Fibroblast of skin of left quadriceps (primary cell): ENCODE measurements at places on chromosomes 5 and 9.

GRCh38 chr5:91027405-91028139 is 355.5 kb downstream of the ARRDC3 start:
- DNase-seq = no peak

- no peak for DNase-seq
These were observed 22.4 kb downstream of the GOLGA2 start for GRCh38 chr9:128253140-128253990.

DNA sequence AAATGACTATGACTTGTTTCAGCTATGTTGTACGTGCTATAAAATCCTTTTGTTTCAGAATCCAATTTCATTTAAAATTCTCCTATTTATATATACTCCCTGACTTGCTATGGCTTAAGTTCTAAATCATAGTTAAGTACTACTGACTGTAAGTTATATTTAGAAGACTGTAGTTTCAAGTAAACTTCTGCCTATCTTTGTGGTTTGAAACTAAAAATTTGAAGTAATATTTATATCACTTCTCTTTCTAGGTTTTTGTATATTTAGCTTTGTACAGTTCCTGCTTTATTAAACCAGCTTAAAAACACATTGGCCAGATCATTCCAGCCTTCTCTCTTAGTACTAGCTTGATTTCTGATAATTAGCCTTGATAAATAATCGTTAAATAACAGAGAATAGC is 196.3 kb downstream of the MLLT3 start:
- no peak for DNase-seq

- peak; percentile 81 for DNase-seq
These were observed 96.6 kb downstream of the PCSK1 start for GRCh38 chr5:96336351-96336985.

- no peak for DNase-seq
These were observed 586.4 kb downstream of the ACTL7B start for GRCh38 chr9:108269371-108269770.

GRCh38 chr5:160488394-160489325 is 67.0 kb downstream of the PTTG1 start:
- no peak for DNase-seq

- no peak for DNase-seq
These were observed 311.0 kb downstream of the SLIT3 start for GRCh38 chr5:168989731-168990505.

DNA sequence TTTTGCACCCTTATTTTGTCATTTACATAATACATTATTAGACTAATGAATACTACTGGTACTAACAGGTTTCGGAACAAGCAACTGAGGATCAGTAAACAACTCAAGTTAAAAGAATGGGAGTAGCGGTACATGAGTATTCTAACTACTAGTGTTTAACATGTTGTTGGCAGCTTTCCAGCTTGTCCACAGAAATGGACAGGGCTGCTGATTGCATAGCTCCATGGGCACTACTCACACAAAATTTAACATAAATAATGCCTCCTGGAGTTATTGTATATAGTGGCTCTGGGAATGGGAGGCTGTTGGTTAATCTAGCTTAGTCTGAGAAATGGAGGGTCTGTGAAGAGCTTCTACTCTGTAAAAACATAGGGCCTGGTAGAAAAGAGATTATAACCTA is 6.7 kb downstream of the NCBP1 start:
- DNase-seq = no peak

DNA sequence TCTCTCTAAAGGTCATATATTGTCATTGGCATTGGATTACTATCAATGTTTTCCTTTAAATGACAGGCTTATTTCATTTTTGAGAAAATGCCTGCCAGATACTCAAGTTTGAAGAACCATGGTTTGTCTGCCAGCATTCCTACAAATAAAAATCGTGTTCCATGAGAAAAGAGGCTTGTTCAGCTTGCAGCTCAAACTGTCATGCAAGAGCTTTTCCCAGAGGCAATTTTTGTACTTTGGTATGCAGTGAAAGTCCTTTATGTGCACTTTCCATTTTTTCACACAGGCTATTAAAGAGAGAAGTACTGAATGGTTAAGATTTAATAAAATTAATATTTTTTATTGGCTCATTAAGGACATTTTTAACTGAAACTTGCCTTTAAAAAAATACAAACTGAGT is 110.4 kb downstream of the FBXO4 start:
- DNase-seq = no peak

- DNase-seq = no peak
These were observed 55.6 kb upstream of the MELK start for GRCh38 chr9:36517131-36517530.

DNA sequence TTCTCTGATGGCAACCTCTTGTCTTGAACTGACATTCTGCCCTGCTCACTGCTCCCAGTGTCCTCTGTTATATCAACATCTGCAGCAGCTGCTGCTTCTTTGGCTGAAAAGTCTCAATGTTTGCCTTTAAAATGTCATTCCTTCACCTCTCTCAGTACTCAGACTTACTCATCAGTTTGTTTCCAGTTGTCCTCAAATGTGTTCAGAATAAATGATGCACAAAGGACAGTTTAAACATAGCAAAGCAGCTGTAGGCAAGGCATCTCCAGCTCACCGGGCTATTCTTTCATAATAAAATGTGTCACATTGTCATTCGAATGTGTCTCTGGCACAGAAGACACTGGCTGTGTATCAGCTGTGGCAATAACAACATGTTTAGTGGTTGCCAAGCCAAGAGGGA is 590.9 kb upstream of the ZNF608 start:
- no peak for DNase-seq

- DNase-seq = no peak
These were observed 3.2 kb upstream of the IRF1 start for GRCh38 chr5:132493821-132494220.

DNA sequence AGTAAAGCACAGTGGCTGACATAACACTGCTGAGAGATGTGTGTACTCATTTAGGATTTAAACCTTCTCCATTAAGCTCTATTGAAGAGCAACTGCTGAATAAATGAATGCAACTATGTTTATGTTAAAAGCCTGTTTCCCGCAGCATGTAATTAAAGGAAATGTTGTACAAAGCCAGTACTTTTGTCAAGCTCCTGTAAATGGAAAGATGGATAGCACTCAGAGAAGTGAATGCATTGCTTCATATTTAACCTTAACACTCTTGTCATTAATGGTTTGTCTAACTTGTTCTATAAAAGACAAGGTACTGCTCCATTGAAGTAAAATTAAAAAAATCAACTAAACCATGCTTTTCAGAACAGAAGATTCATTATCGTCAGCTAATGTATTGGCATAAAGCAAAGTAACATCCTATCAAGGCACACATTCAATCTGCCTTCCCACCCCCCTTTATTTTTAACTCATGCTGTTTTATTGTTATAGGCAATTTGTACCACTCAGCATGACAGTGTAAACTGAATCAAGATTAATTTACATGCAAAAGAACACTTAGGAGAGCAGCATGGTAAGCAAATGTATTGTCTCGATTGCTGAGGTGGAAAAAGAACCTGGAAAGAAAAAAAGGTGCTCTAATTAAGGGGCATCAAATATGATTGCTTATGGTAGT is 240.9 kb upstream of the TBCA start:
- DNase-seq = no peak

- no peak for DNase-seq
These were observed 7.5 kb downstream of the SLC6A19 start for GRCh38 chr5:1208743-1209488.

GRCh38 chr9:36415822-36416525 is 15.9 kb upstream of the RNF38 start:
- no peak for DNase-seq

- DNase-seq = no peak
These were observed 3.9 kb upstream of the IL7R start for GRCh38 chr5:35852773-35853172.

DNA sequence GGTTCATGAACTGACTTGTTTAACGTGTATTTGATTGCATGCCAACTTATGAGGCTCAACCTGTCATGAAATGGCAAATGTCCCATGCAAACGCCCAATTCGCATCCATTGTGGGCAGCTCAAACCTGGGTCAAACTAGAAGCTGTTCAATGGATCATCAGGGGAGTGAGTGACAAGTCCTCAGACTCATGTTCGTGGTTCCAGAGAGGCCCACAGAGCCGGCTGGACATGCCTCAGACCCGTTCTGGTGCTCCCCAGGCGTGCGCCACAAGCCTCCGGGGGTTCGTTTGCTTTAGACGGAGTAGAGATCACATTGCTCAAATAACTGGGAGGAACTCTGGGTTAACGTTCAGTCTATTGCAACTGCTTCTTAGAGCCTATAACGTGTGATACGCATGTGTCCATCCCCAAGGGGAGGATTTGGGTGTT is 15.0 kb downstream of the GFI1B start:
- no peak for DNase-seq

DNA sequence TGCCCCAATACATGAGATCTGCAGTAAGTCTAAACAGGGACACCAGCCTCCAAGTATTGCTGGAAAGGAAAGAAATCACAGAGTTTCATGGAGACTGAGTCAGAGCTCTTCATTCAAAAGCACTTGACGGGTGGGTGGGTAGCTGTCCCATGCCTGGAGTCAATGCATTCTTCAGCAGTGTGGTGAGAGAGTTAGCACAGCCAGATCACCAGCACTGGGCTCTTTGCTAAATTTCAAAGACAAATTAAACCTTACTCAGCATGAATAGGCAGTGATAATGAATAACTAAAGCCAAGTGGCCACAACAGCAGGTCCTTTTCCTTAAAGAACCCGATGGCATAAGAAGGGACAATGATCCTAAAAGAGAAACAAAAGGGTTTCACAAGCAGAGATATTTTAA is 192.4 kb downstream of the ACTL7B start:
- DNase-seq = no peak

DNA sequence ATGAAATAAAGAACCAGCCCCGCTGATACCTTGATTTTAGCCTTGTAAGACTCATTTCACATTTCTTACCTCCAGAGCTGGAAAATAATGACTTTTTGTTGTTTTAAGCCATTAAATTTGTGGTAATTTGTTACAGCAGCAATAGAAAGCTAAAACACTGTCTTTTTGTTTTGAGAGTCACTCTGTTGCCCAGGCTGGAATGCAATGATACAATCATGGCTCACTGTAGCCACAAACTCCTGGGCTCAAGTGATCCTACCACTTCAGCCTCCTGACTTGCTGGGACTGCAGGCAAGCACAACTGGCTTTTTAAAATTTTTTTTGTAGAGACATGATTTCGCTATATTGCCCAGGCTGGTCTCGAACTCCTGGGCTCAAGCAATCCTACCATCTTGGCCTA is 34.7 kb upstream of the MYO10 start:
- no peak for DNase-seq

DNA sequence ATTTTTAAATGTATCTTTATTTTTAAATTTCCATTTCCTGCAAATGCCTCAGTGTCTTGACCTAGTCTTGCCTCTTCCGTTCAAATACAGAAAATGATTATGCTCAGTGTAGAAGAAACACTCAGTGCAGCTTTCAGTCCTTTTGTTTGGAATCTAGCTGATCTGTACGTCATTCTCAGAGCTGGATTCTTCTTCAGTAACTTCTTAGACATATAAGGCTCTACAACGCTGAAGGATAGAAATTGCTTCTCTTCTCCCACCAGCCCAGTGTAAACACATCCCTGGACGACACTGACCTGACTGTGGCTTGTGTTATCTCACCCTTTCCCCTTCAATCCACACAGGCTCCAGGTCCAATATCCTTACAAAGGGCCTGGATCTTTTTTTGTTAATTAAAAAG is 3.2 kb upstream of the ALDH1B1 start:
- no peak for DNase-seq

- no peak for DNase-seq
These were observed 31.0 kb downstream of the EFCAB9 start for GRCh38 chr5:172224996-172225395.

GRCh38 chr9:111148052-111149017 is 110.1 kb upstream of the LPAR1 start:
- peak; percentile 43 for DNase-seq

GRCh38 chr5:113145757-113146387 is 169.3 kb downstream of the DCP2 start:
- DNase-seq = peak; percentile 38

DNA sequence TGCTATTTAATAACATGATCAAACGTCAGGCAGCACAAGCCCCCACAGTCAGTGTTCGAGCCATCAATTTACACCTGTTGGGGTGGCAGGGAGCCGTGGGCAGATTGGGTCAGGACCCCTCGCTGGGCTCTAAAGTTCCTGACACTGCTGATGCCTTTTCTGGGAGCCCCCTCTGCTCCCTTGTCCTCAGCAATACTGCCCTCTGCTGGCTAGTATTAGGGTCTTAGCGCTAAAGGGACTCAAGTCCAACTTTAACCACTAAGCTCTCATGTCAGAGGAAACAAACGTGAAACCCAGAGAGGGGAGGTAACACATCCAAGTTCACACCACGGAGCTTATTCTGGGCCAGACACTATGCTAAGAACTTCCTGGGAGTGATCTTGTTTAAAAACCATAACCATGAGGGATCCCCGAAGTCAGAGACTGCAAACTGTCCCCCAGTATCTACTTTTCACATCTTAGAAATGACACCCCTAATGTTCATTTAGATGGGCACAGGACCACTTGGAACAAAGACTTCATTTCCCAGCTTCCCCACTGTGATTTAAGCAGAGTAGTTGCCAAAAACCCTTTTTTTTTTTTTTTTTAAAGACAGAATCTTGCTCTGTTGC is 20.4 kb downstream of the ANKS6 start:
- peak; percentile 24 for DNase-seq

GRCh38 chr5:177494346-177495195 is 2.8 kb downstream of the PDLIM7 start:
- peak; percentile 78 for DNase-seq

- DNase-seq = no peak
These were observed 113.4 kb upstream of the ALDH1B1 start for GRCh38 chr9:38278931-38279679.

DNA sequence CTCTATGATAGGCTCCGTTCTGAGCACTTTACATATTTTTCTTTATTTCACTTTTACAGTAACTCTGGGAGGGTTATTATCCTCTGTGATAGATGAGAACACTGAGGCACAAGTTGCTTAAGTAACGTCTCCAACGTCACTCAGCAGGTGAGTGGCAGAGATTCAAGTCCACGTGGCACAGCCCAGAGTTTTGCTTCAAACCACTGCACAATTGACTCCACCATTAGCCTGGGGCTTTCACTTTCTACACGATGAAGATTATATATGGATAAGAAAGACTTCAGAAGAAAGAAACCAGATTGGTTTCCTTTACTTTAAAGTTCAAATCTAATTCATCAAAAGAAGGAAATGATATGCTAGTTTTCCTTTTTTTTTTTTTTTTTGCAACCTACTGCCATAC is 245.9 kb downstream of the SYK start:
- DNase-seq = no peak
